ENCODE measurements at places on chromosomes 3 and 15. TPM values are rescaled to one million over a fixed set of nuclear protein-coding genes. Genes with fewer than 3 reads are reported as not detected.

NR2F2 gene
- not detected for total RNA-seq

SOX14 gene
- total RNA-seq: not detected

GOLGA6L10 gene
- total RNA-seq: 0.72 TPM

GRCh38 chr15:28068930-28069329 lies 30.2 kb downstream of the OCA2 start:
- H3K27me3 ChIP-seq: peaks cover 3% of the 10 kb centered on the region
- no peaks in the 10 kb centered on the region for H3K4me1 ChIP-seq
- no peak overlapping the region for H3K27ac ChIP-seq

GOLGA8T gene
- 0.26 TPM for total RNA-seq

DNA sequence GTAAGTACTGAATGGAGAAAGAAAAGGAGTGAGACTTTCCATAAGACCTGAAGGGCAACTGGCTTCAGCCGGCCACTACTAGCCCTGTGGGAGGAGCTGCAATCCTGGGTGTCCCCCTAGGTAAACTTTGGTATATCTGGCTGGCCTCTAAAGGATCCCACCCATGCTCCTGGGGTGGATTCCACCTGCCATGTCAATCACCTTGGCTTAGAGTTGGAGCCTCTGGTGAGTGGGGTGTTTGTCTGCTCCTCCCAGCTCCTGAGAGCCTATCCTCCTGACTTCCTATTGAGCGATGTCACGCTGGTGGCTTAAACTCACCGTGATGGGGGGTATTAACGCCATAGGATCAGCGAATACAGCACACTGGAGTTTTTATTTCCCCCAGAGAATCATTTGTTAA lies 2.6 kb downstream of the SPTBN5 start:
- no peaks in the 10 kb centered on the region for H3K36me3 ChIP-seq
- H3K4me1 ChIP-seq: peaks cover 67% of the 10 kb centered on the region
- no peaks in the 10 kb centered on the region for H3K27me3 ChIP-seq
